NCI-H524 treated with DMSO at 0.1 percent for 48 hours (cell line): ENCODE measurements at places on chromosomes 7 and 10.

GRCh38 chr10:30583778-30584415, 45.7 kb downstream of the LYZL2 start:
- no peak for DNase-seq

DNA sequence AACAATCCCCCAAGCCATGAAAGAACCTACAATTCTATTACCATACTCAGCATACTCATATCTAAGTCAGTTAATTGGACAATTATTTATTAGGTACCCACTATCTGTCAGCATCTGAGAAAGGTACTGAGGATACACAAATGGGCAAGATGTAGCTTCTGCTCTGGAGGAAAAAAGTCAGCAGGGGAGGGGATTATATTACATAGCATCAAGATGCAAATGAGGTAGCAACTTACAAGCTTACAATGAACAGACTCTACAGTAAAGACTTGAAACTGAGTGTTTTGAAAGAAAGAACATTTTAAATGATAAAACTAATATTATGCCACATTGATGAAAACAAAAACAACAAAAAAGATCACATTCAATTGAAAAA, 10.8 kb upstream of the CUBN start:
- no peak for DNase-seq

DNA sequence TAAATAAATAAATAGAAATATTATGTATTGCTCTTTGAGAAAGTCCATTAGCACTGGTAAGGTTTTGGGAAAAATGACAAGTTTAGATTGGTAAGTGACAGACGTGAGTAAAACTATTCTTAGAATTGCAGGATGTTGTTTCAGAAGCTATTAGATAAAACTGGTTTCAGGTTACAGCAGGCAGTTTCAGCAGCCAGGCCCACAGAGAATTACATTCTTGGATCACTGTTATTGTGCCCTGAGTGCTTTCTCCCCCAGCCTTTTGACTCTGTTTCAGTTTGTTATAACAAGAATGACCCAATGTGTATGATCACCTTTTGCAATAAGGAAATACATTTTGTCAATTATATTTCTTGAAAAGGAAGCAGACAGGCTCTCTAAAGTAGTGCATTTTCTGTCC, 86.5 kb downstream of the DKK1 start:
- no peak for DNase-seq

- no peak for DNase-seq
Measured at GRCh38 chr7:74187915-74188675, 13.9 kb downstream of the EIF4H start.

DNA sequence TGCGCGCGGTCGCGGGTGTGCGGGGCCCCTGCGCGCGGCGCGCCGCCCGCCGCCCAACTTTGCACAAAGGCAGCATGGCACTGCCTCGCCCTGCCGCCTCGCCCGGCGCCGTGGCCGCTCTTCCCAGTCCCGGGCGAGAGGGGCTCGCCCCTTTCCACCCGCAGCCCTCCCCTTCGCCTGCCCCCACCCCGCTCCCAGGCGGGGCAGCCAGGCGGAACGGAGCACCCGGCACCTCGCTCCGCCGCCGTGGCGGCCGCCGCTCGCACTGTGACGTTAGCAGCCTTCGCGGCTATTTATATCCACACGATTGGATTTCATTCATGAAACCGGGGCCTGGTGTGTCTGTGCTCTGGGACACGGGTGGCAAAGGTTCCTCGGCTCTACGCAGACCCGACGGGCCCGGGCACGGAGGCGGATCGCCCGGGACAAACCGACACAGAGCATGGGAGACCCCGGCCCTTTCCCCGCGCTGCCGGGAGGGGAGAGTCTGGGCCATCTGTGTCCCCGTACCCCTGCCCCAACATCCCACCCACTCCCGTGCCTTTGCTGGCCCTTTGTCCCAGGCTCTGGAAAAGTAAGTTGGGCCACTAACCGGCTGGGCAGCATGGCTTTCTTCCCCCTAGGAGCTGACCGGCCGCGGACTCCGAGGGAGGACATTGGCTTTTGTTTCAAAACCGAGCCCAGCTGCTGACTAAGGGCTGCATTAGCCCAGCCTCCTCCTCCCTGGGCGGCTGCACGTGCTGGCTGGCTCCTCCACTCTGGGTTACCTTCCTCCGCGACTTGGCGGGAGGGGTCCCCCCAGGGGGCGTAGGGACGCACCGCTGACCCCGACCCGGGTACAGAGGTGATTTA, at the start of gene RHOBTB1:
RHOBTB1 (minus strand) TSS at position 128 of the 852 bp plus-strand sequence. CDS start 32,643 bp downstream, outside the sequence.
- no peak for DNase-seq
